ENCODE measurements at places on chromosomes 3 and 15. TPM values are rescaled to one million over a fixed set of nuclear protein-coding genes. Genes with fewer than 3 reads are reported as not detected.

- no peak for DNase-seq
These were observed 27.2 kb upstream of the TMEM158 start for GRCh38 chr3:45253316-45253715.

DNA sequence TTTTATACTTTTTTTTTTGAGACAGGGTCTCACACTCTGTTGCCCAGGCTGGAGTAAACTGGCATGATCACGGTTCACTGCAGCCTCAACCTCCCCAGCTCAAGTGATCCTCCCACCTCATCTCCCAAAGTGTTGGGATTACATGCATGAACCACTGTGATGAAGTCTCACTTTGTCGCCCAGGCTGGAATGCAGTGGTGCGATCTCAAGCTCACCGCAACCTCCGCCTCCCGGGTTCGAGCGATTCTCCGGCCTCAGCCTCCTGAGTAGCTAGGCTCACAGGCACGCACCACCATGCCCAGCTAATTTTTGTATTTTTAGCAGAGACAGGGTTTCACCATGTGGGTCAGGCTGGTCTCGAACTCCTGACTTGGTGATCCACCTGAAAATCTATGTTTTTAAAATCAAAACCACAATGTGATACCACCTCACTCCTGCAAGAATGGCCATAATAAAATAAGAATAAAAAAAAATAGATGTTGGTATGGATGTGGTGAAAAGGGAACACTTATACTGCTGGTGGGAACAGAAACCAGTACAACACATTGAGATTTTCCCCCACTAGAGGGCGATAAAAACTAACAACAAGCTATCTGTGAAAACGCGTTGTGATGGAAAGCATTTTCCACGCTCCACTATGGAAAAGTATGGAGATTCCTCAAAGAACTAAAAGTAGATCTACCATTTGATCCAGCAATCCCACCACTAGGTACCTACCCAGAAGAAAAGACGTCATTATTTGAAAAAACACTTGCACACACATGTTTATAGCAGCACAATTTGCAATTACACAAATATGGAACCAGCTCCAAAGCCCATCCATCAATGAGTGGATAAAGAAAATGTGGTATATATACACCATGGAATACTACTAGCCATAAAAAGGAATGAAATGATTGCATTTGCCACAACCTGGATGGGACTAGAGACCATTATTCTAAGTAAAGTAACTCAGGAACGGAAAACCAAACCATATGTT lies 26.8 kb upstream of the OCA2 start:
- DNase-seq: peak; percentile 15

Gene WDR76
- 16.0 TPM for total RNA-seq

DNA sequence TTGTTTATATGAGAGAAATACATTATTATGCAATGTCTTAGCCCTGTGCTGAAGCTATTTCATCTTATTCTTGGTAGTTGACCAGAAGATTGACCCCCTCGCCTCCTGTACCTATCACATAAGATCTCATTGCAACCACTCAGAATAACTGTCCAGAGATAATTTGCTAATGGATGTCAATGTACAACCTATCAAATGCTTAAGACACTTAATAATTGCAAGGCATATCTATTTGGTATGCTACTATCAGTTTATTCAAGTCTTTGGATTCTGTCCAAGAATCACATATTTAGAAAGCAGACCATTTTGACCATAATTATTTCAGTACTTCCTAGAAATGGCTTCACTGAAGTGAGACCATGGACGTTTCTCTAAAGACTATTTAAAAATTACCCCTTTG lies 241.6 kb downstream of the GAP43 start:
- no peak for DNase-seq

DNA sequence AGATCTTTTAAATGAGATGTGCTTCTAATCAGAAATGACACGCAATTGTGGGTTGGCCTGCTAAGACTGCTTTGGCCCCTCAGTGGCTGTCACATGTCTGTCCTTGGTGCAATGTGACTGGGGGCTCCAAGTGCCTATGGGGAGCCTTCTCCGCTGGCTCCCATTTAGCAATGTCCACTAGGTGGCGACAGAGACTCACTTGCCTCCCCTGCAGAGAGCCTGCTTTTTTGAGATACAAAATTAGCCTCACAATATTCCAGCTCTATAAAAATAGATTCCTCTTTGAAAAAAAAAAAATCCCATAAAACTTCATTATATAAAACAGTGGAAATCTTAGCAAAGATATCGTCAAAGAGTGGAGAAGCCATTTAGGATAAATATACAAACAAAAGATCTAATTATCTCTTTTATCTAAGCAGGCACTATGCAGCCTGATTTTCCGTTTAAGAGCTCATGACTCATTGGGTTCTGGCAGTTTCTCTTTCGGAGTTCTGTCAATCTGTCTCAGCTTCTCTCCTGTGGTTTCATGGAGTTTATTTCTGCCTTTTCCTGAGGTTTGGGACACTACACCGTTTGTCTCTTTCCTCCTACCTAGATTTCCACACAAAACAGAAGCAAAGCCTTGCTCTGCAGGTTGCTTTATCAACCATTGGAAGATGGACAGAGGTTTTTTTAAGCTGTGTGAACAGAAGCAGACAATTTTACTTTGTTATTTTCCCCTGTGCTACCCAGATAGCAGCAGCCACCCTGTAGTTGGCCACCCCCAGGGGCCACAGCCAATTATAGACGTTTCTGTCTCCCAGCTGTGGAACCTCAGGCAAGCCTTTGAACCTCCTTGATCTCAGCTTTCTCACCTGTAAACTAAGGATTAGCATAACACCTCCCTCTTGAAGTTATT lies 68.4 kb upstream of the TNFAIP8L3 start:
- DNase-seq: peak; percentile 75

Gene GXYLT2
- 2.5 TPM for total RNA-seq

DNA sequence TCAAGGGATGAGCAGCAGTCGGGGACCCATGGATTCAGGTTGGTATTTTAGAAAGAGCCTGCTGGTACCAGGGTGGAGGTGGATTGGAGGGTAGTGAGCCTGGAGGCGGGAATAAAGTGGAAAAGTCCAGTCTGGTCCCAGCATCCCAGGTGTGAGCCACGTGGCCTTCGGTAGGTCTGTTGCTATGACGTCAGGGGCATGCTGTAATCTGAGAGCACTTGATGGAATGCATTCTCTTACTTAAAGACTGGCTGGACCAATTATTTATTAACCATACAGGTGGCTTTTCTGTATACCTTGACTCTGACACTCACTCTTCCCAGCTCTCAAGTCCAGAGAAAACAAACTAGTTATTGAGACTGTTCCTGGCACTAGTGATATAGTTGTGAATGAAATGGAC lies 389.9 kb upstream of the RGMA start:
- no peak for DNase-seq

Gene WWTR1
- total RNA-seq: 58.0 TPM

- DNase-seq: no peak
These were observed at the start of gene CHST14 for GRCh38 chr15:40470423-40471104. TSS of gene CHST14 (plus strand) at chr15:40470984. CDS start at chr15:40471214, 230 bp downstream.

GRCh38 chr15:71592203-71592602 lies 218.2 kb upstream of the NR2E3 start:
- DNase-seq: no peak

- no peak for DNase-seq
These were observed 44.2 kb downstream of the ACAD9 start for GRCh38 chr3:128923576-128923975.

DNA sequence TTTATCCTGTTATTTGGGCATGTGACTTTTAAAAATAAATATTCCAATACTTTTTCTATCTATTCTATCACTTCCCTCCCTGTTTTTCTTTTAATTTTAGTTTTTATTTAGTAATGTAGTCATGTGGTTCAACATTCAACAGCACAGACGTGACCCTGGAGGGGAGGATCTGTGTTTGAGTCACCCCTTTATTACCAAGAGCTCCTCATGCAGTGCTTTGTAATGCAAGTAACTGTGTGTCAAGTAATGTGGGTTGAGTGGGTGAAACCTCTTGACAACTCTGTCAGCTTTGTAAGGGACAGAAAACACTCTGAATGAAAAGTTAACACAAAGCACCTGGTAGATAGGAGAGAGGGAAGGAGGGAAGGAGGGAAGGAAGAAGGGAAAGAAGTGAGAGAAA lies 89.7 kb upstream of the FGF12 start:
- peak; percentile 67 for DNase-seq

GRCh38 chr3:6088433-6088832 lies 772.5 kb upstream of the GRM7 start:
- no peak for DNase-seq

DNA sequence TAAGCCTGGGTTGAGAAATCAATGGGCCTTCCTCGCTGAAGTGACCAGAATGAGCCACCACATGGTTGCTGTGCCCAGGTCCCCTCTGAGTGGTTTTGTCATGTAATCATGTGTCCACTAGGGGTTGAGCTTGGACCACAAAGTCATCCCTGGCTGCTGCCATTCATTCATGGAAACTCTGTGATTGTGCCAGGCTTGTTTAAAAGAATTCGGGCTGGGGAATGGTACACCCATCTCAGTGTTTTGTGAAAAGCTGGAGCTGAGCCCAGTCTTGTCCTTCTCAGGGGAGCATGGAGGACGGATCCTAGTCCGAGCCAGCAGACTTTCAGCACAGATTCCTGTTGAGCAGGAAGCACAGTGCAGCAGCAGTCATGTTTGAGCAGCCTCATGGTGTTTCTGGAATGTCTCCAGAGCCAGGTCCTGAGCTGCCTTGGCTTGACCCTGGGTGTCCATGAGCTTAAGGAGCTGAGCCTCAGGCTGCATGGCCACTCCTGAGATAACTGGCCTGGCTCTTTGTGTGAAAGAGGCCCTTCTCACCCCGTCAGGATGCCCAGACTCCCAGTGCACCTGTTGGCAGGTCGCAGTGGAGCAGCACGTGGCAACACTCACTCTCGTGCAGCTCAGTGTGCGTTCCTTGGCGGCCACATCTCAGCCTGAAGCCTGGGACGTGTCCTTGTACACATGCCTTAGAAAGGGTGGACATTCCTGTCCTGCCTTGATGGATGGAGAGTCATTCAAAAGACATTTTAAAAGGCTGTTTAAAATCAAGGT lies 260.3 kb upstream of the TPM1 start:
- DNase-seq: peak; percentile 64

Gene BLM
- total RNA-seq: 9.2 TPM

DNA sequence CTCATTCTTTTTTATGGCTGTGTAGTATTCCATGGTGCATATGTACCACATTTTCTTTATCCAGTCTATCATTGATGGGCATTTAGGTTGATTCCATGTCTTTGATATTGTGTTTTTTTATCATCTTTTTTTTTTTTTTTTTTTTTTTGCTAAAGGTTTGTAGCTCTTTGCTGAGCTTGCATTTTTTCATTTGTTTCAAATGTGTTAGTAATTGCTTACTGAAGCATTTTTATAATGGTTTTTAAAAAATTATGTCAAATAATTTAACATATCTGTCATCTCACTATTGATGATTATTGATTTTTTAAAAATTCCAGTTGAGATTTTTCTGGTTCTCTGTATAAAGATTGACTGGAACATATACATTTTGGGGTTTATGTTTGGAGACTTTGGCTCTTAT lies 934.6 kb downstream of the TUSC7 start:
- DNase-seq: no peak

DNA sequence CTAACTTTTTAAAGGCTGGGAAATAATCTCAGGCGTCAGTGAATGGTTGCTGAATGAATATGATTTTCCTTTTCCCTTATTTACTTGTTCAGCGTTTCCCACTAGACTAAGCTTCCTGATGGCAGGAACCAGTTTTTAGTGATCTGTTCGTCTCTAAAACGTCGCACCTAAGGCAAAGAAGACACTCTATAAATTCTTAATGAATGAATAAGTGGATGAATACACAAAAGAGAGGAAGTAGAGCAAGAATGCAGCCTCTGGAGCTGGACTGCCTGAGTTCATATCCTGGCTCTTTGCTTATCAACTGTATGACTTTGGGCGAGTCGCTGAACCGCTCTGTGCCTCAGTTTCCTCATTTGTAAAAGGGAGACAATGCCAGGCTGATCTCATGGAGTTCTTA lies 38.7 kb downstream of the WNT7A start:
- DNase-seq: peak; percentile 19

Data from mammary epithelial cell (primary cell).